NAMALWA (cell line): ENCODE measurements at places on chromosomes 5 and 9.

DNA sequence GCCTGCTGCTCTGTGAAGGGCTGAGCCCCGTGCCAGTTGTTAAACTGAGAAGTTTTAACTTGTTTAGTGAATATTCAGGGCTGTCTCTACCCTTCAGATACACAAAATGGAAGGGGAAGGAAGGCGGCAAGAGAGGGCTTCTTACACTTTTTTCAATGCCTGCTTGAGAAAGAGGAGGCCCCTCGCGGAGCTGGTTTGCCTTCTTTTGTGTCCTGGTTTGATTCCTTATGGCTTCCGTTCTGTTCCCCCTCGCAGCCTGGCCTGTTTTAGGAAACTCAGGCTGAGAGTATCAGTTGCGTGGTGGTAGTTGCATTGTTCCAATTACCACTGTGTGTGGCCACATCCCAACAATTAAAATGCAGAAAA lies 1.0 kb downstream of the FAM53C start:
- peak; percentile 49 for DNase-seq

DNA sequence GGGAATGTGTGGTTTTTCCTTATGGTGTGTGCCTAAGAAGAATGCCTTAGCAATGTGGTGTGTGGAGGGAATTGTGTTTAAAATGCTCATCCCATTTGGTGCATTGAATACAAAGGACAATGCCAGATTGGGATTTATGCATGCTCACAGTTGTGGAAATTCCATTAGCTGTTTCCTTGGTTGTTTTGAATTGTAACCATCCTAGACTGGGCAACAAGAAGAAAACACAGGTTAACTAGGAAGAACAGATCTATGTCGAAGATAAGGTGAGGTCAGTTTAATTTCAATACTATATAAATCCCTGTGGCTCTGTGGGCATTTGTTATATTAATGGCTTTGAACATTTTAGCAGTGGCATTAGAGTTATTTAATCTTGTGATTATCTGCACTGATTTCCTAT lies 266.8 kb downstream of the MAT2B start:
- DNase-seq = no peak

DNA sequence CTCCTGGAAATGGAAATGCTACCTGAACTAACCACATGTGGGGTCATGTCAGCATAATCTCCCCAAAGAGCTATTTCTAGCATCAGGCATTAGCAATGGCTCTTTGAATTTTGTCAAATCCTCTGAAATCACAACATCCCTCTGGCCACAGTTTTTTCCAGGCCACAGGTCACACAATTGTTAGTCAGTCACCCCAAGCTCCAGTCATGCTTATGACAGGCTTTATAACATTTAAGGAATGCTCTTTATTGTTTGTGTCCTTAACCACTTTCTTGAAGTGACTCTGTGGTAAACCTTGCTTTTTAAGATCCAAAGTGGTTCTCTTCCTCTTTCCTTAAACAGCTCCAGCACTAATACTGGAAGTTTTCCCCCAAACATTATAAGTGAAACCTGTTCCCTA lies 169.2 kb upstream of the HMHB1 start:
- no peak for DNase-seq

GRCh38 chr5:116035123-116035522 lies 2.9 kb downstream of the ARL14EPL start:
- no peak for DNase-seq

DNA sequence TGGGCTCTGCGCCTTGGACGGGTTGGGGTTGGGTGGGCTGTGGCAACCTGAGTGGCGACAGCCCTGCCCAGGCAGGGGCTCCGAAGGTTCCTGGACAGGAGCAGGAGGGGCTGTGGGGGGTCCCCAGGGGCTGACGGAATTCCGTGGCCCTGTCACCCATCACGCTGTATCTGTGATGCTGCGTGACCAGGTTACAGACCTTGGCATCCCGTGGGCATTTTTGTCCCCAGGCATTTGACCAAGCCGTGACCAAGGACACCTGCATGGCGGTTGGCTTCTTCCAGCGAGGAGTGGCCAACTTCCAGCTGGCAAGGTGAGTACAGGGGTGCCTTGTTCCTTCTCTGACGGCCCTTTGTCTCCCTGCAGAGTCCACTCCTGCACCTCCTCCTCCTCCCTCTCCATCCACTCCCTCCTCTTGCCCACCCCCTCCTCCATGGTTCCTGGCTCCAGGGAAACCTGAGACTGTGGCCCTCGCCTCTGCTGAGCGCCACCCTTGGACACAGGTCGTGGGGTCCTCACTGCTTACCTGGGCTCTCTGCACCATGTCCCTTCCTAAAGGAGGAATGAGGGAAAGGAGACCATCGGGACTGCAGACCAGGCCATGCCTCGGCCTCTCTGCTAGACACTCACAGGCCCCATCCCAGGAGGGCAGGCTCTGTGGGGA lies 3.0 kb downstream of the NOXA1 start:
- DNase-seq = no peak

GRCh38 chr9:29830821-29831220 lies 2257.5 kb upstream of the C9orf72 start:
- DNase-seq = peak; percentile 14

GRCh38 chr5:28734396-28734795 lies 1696.0 kb upstream of the CDH9 start:
- no peak for DNase-seq

- DNase-seq = no peak
These were observed 226.6 kb upstream of the TBCA start for GRCh38 chr5:78002690-78003089.

DNA sequence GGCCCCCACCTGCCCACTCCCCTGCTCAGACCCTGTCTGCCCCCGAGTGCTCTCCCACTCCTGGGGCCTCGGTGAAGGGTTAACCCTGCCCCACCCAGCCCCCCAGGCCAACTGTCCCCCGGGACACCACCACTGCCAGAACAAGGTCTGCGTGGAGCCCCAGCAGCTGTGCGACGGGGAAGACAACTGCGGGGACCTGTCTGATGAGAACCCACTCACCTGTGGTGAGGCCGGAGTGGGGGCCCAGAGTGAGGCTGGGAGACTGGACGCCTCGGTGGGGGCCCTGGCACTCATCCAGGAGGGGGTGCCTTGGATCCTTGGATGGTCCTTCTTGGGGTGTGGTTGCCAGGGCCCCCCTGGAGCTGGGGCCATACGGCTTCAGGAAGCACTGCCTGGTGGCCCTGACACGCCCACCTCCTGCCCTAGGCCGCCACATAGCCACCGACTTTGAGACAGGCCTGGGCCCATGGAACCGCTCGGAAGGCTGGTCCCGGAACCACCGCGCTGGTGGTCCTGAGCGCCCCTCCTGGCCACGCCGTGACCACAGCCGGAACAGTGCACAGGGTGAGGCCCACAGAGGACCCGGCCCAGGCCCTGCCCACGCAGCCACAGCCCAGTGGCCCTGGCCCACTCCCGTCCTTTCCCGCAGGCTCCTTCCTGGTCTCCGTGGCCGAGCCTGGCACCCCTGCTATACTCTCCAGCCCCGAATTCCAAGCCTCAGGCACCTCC lies 2.1 kb downstream of the MAMDC4 start:
- DNase-seq = no peak

- no peak for DNase-seq
These were observed 145.0 kb downstream of the ZNF462 start for GRCh38 chr9:107008011-107008410.

GRCh38 chr9:83422527-83422926 lies 115.7 kb downstream of the FRMD3 start:
- DNase-seq = no peak

GRCh38 chr9:1254071-1254470 lies 203.9 kb downstream of the DMRT2 start:
- DNase-seq = no peak

- DNase-seq = no peak
These were observed 164.0 kb downstream of the PAM start for GRCh38 chr5:102918986-102919610.

GRCh38 chr9:122065923-122066629 lies 27.0 kb downstream of the TTLL11 start:
- no peak for DNase-seq

DNA sequence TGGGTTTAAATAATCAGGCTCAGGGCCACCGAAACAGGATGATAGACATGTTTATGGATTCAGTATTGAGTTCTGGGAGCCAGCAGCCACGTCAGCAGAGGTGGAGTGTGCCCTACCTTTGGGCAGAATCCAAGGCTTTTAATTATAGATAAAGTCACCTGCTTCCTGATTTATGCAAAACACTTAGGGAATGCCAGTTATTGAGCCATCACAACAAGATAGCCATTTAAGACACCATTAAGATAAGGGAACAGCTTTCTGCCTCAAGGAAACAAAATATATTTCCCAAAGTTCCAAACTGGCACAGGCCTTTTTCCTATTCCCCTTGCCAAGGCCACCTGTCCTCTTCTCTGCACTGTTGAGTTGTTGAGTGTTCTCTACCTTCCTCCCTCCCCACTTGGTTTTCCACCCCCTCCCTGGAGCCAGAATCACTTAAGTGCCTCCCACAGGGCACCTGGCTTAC lies 2.4 kb downstream of the CCL28 start:
- no peak for DNase-seq

GRCh38 chr9:107874137-107874536 lies 384.6 kb upstream of the KLF4 start:
- no peak for DNase-seq

- DNase-seq = no peak
These were observed 15.4 kb upstream of the WNK2 start for GRCh38 chr9:93168581-93168980.

GRCh38 chr9:127776195-127776923 lies 2.1 kb downstream of the SH2D3C start:
- peak; percentile 91 for DNase-seq

DNA sequence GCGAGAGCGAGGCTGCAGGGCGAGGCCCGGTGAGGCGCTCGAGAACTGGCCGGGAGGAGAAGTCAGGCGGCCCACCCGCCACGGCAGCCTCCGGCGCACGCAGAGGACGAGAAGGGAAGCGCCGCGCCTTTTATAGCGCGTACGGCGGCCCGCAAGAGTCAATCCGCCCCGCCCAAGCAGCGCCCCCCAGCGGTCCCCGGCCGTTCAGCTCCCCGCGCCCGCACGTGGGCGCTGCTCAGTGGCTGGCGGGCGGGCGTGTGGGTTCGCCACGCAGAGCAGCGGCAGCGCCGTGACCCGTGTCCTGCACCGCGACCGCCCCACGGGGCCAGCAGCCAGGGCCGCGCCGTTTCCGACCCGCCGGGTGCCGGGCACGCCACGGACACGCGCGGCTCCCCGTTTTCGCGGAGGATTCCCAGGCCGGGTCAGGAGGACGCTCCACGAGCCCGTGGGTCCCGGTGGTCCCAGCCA lies 14.6 kb downstream of the LCN10 start:
- peak; percentile 90 for DNase-seq

DNA sequence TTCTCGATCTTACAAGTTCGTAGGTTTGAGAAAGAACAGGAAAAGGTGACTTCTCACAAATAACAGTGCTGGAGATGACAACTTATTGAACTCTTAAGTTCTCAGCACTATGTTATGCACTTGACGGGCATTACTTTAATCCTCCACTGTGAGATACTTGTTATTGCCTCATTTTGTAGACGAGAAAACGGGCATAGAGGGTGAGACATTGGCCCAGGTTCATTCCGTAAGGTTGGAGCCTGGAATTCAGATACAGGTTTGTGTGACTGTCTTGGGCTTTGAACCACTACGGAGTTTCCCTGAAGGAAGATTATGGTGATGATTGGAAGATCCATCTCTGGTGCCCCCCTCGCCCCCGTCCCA lies 657 bp downstream of the MAT2B start:
- no peak for DNase-seq

GRCh38 chr5:176547802-176548201 lies 1.3 kb upstream of the CDHR2 start:
- no peak for DNase-seq

GRCh38 chr5:137209232-137209809 lies 289.8 kb downstream of the SPOCK1 start:
- DNase-seq = no peak
